ENCODE measurements at places on chromosomes 13 and 19. TPM values are rescaled to one million over a fixed set of nuclear protein-coding genes. Genes with fewer than 3 reads are reported as not detected.
A peak's percentile ranks its signal among the peaks of the same experiment; 100 is the strongest.

The GPC6 gene
- not detected for total RNA-seq

GRCh38 chr13:98977568-98978265 lies at the start of gene DOCK9:
Gene DOCK9 (minus strand): TSS chr13:98978064. CDS start chr13:98977909, 155 bp downstream.
- H3K27me3 ChIP-seq: no peaks in the 10 kb centered on the region
- no peak within 1 kb of the TSS for H3K4me3 ChIP-seq
- DNase-seq: no peak
- H3K4me1 ChIP-seq: peaks cover 79% of the 10 kb centered on the region

DNA sequence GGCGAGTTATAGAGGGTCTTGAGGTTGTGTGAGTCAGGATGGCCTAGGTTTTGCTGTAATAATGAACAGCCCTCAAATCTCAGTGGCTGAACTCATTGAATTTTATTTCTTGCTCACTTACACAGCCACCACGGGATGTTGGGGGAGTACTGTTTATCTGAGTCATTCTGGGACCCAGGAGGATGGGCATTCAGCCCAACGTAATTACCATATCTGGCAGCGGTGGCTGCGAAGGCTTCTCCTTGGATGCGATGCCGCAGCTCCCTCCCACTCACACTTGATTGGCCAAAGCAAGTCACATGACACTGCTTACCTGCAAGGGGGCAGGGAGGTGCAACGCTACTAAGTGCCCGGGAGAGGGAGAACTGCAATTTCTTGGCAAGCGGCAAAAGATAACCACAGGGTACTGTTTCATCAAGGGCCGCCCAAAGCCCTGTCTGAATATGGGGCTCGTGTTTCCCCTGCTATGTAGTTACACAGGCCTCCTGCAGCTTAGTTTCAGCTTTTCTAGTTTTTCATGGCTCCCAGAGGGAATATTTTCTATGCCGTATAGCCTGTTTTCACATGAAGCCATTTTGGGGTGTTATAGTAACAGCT lies 19.9 kb downstream of the ZSWIM9 start:
- H3K27me3 ChIP-seq: no peaks in the 10 kb centered on the region
- DNase-seq: peak; percentile 69
- H3K27ac ChIP-seq: no peak overlapping the region
- peaks cover 7% of the 10 kb centered on the region for H3K4me1 ChIP-seq
- H3K36me3 ChIP-seq: peaks cover 23% of the 10 kb centered on the region

GRCh38 chr13:77918391-77919245 lies at the start of gene EDNRB:
Gene EDNRB (minus strand): TSS chr13:77918831. CDS start chr13:77918573, 258 bp downstream.
- no peak within 1 kb of the TSS for H3K4me3 ChIP-seq
- DNase-seq: peak; percentile 6
- peaks cover 23% of the 10 kb centered on the region for H3K27me3 ChIP-seq
- no peaks in the 10 kb centered on the region for H3K36me3 ChIP-seq
- H3K27ac ChIP-seq: no peak within 1 kb of the TSS
- H3K4me1 ChIP-seq: no peaks in the 10 kb centered on the region

GRCh38 chr19:10871711-10872545 lies 575 bp downstream of the CARM1 start:
- peaks cover 4% of the 10 kb centered on the region for H3K36me3 ChIP-seq
- DNase-seq: peak; percentile 57
- H3K27ac ChIP-seq: peak overlapping the region; percentile 82
- H3K4me3 ChIP-seq: peak overlapping the region; percentile 81

- no peaks in the 10 kb centered on the region for H3K27me3 ChIP-seq
- peaks cover 10% of the 10 kb centered on the region for H3K4me1 ChIP-seq
- H3K27ac ChIP-seq: no peak overlapping the region
- no peak overlapping the region for H3K4me3 ChIP-seq
- no peaks in the 10 kb centered on the region for H3K36me3 ChIP-seq
- DNase-seq: no peak
Measured at GRCh38 chr13:112777637-112778406, 88.0 kb downstream of the ATP11A start.

- H3K27ac ChIP-seq: no peak overlapping the region
- H3K4me3 ChIP-seq: no peak overlapping the region
- DNase-seq: no peak
- peaks cover 12% of the 10 kb centered on the region for H3K36me3 ChIP-seq
- H3K4me1 ChIP-seq: no peaks in the 10 kb centered on the region
Measured at GRCh38 chr19:33472691-33473652, 48.6 kb downstream of the PEPD start.
